ENCODE measurements at places on chromosomes 5 and 9. TPM values are rescaled to one million over a fixed set of nuclear protein-coding genes. Genes with fewer than 3 reads are reported as not detected.
A peak's percentile ranks its signal among the peaks of the same experiment; 100 is the strongest.

DNA sequence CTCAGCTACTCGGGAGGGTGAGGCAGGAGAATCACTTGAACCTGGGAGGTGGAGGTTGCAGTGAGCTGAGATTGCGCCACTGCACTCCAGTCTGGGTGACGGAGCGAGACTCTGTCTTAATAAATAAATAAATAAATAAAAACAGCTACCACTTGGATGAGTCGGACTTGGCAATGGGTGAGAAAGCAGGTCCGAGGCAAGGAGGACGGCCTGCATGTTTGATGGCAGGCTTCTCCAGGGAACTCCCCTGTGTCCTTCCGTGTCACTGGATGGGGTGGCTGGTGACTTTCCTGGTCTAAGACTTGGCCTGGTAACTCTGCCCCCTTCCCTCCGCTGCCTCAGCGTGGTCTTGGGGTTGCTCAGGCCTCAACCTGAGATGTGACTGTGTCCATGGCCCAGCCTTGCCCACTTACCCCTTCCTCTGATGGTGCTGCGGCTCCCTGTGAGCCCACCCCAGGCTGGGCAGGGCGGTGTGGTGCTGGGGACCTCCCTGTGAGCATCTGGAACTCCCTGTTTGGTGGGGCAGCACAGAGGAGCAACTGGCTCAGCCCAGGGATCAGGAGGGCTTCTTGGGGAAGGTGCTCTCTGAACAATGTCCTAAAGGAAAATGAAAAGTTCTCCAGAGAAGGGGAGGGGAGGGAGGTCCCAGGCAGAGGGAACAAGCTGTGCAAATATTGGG is 62.5 kb upstream of the PSD2 start:
- H3K36me3 ChIP-seq = no peaks in the 10 kb centered on the region
- H3K4me1 ChIP-seq = no peaks in the 10 kb centered on the region
- H3K27me3 ChIP-seq = no peaks in the 10 kb centered on the region

- no peaks in the 10 kb centered on the region for H3K27me3 ChIP-seq
- H3K36me3 ChIP-seq = no peaks in the 10 kb centered on the region
- no peaks in the 10 kb centered on the region for H3K4me1 ChIP-seq
These were observed 1363.5 kb downstream of the EFNA5 start for GRCh38 chr5:106307265-106307664.

DNA sequence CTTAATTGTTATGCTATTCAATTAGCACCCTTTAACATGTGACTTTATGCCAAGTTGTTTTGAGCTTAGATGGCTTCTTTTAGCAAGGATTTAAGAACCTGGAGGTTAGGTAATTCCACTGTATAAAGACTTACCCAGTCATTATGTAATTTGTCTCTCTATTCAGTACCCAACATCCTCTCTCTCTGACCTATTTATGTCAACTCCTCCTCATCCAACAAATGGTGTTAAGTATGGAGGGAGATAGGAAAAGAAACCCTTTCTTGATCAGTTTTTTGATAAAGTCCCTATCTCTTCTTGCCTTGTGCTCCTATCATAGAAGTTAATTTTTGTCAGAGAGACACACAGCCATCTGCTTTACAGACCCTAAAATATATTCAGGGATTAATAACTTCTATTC is 181.2 kb upstream of the GPR151 start:
- H3K27ac ChIP-seq = no peak overlapping the region
- no peak for DNase-seq
- no peaks in the 10 kb centered on the region for H3K4me1 ChIP-seq
- H3K4me3 ChIP-seq = no peak overlapping the region
- H3K27me3 ChIP-seq = no peaks in the 10 kb centered on the region
- no peaks in the 10 kb centered on the region for H3K36me3 ChIP-seq

DNA sequence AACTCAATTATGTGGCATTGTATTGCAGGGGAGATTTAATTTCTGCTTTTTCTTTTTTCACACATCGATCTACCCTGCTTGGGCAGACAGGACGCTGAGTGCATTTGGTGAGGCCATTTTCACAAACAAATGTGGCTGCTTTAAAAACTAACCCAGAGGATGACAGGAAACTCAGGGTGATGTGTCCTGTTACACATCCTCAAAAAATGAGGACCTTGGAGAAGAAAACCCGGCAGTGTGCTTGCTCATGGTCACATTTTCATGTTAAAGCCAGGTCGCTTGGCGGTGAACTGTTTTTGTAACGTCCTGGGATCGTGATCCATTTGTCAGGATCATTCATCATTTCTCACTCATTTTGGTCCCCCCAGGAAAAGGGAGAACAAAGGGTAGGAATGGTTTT is 478.3 kb upstream of the ADAMTS16 start:
- no peak overlapping the region for H3K27ac ChIP-seq
- no peaks in the 10 kb centered on the region for H3K4me1 ChIP-seq
- H3K36me3 ChIP-seq = no peaks in the 10 kb centered on the region
- DNase-seq = no peak
- H3K4me3 ChIP-seq = no peak overlapping the region

DNA sequence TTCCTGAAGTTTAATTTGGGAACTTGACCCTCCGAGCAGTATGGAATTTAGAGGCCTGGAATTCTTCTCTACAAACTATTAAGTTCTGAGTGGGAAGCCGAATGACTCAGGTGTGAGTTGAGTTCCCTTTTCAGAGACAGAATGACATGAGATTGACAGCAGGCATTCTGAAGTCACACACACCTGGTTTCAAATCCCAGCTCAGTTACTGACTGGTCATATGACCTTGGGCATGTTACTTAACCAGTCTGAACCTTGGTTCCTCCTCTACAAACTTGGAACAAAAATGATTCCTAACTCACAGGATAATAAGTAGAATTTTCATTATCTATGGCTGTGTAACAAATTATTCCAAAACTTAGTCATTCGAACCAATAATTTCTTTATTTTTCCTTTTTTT is 45.5 kb upstream of the GPBP1 start:
- no peak overlapping the region for H3K4me3 ChIP-seq
- no peak overlapping the region for H3K27ac ChIP-seq
- no peak for DNase-seq
- no peaks in the 10 kb centered on the region for H3K36me3 ChIP-seq
- H3K4me1 ChIP-seq = no peaks in the 10 kb centered on the region
- no peaks in the 10 kb centered on the region for H3K27me3 ChIP-seq

- no peak overlapping the region for H3K27ac ChIP-seq
- no peak for DNase-seq
- peaks cover 15% of the 10 kb centered on the region for H3K4me1 ChIP-seq
- no peaks in the 10 kb centered on the region for H3K36me3 ChIP-seq
- H3K27me3 ChIP-seq = no peaks in the 10 kb centered on the region
- H3K4me3 ChIP-seq = no peak overlapping the region
These were observed 17.4 kb upstream of the LARP1 start for GRCh38 chr5:154737667-154738320.

DNA sequence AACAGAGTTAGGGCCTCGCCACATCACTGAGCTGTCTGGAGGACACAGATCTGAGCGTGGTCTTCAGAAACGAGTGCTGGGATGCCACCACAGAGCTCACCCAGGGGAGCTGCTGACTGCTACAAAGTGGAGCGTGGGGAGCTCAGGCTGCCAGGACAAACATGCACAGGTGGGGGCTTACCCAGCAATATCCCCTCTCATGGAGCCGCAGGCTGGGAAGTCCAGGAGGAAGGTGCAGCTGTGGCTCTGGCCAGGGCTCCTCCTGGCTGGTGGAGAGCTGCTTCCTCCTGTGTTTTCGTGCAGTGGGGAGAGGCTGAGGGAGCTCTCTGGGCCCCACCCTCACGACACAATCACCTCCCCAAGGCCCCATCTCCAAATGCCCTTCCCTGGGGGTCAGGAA is 368.6 kb upstream of the IRX4 start:
- no peak for DNase-seq
- no peak overlapping the region for H3K4me3 ChIP-seq
- no peaks in the 10 kb centered on the region for H3K27me3 ChIP-seq

- no peaks in the 10 kb centered on the region for H3K36me3 ChIP-seq
- no peak overlapping the region for H3K4me3 ChIP-seq
- H3K4me1 ChIP-seq = peaks cover 16% of the 10 kb centered on the region
- H3K27ac ChIP-seq = no peak overlapping the region
- no peak for DNase-seq
These were observed 2.5 kb downstream of the NHP2 start for GRCh38 chr5:178150977-178151734.

- DNase-seq = no peak
- H3K36me3 ChIP-seq = no peaks in the 10 kb centered on the region
- H3K27me3 ChIP-seq = no peaks in the 10 kb centered on the region
- H3K4me1 ChIP-seq = no peaks in the 10 kb centered on the region
These were observed 96.9 kb upstream of the FCN2 start for GRCh38 chr9:134783699-134784039.

- H3K4me3 ChIP-seq = no peak overlapping the region
- H3K4me1 ChIP-seq = peaks cover 5% of the 10 kb centered on the region
- H3K36me3 ChIP-seq = no peaks in the 10 kb centered on the region
- no peak for DNase-seq
- H3K27me3 ChIP-seq = no peaks in the 10 kb centered on the region
These were observed 9.3 kb upstream of the RNF145 start for GRCh38 chr5:159218595-159219023.

DNA sequence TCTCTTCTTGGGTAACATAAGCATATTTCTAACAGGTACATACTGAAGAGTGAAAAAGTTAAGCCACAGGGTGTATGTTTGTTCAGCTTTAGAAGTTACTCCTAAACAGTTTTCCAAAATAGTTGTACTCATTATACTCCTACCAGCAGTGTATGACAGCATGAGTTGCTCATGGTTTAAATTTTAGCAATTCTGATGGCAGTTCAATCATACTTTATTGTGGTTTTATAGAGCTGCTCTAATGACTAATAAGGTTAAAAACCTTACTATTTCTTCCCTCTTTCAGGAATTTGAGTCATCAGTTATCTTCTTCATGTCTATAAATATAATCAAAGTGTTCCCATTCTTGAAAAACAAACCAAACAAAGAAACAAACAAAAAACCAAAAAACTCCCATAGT is 81.5 kb downstream of the CAAP1 start:
- no peak overlapping the region for H3K27ac ChIP-seq
- no peaks in the 10 kb centered on the region for H3K4me1 ChIP-seq
- H3K27me3 ChIP-seq = no peaks in the 10 kb centered on the region
- no peak for DNase-seq

- no peak for DNase-seq
- H3K27me3 ChIP-seq = no peaks in the 10 kb centered on the region
- no peak overlapping the region for H3K27ac ChIP-seq
These were observed 299.7 kb downstream of the CWC27 start for GRCh38 chr5:65068410-65068809.

- H3K27ac ChIP-seq = no peak overlapping the region
- peak; percentile 7 for DNase-seq
- H3K27me3 ChIP-seq = no peaks in the 10 kb centered on the region
- no peaks in the 10 kb centered on the region for H3K36me3 ChIP-seq
- no peak overlapping the region for H3K4me3 ChIP-seq
- no peaks in the 10 kb centered on the region for H3K4me1 ChIP-seq
These were observed 627.9 kb upstream of the RORB start for GRCh38 chr9:73869264-73869663.

DNA sequence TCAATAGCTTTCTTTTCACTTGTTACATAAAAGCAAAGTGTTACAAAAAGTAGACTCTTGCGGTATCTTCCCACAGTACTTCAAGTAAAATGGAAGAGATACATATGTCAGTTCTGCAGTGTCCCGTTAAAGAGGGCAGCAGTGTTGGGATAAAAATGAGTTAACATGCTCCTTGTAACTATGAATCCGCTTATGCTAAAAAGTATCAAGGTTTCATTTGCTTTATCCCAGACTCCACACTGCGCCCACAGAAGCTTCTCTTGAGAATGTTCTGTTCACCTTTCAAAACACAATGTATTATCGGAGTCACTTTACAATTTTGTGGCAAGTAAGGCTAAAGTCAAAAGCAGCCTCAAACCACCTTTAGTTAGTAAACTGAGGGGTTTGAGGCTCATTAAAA is 790 bp downstream of the PTAR1 start:
- no peak for DNase-seq
- peak overlapping the region; percentile 81 for H3K4me3 ChIP-seq
- H3K4me1 ChIP-seq = peaks cover 21% of the 10 kb centered on the region
- H3K36me3 ChIP-seq = no peaks in the 10 kb centered on the region
- no peaks in the 10 kb centered on the region for H3K27me3 ChIP-seq
- H3K27ac ChIP-seq = peak overlapping the region; percentile 98

DNA sequence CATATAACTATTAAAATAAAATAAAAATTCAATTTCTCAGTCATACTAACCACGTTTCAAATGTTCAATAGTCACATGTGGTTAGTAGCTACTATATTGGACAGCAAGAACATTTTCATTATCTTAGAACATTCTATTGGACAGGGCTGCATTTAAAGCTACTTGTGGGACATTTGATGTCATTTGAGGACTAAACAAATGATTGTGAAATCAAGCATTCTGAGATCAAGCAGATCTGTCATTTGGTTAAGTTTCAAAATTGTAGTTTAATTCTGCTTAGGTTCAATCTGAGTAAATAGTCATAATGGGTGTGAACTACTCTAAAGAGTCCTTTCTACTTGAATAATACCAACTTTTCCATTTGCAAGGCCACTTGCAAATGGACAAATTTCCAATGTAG is 226.9 kb upstream of the C9orf72 start:
- H3K4me3 ChIP-seq = no peak overlapping the region
- H3K4me1 ChIP-seq = no peaks in the 10 kb centered on the region
- DNase-seq = no peak
- no peaks in the 10 kb centered on the region for H3K27me3 ChIP-seq
- H3K36me3 ChIP-seq = no peaks in the 10 kb centered on the region

DNA sequence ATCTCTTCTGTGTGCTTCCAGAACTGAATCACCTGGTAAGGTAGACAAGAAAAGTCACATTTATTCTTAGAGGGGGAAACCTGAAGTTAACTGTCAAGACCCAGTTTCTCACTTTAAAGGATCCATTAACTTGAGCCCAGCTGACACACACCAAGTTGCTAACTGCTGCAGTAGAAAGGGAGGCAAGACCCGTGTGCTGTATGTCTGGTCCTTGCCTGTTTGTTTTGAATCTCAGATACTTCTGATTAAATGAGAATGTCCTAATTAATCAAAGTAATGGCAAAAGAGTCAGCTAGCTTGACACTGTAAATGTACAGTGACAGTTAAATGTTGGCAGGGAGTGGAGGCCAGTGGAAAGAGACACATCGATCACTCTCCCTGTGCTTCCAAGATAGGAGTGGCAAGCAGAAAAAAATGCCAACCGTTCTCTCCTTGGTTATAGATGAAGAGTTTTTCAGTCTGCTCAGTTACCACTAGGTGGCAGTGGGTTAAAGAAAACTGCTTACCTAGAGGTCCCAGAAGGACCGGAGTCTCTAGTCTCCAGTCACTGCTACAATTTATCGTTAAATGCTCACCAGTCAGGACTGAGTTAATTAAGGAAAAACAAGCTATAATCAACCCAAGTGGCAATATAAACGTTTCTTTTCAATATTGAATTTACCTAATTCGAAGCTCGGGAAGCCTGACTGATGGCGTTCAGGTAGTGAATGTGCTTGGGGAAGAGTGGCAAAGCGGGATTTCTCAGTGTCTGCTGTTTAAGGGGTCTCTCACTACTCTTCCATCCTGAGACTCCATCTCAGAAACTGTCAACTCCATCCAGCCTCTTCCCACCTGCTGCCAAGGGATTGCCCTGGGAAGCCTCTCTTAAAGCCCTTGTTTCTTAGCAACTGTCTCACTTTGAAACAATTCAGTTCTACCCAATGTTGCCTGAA is 18.4 kb downstream of the LSM11 start:
- DNase-seq = peak; percentile 8
- H3K4me1 ChIP-seq = peaks cover 3% of the 10 kb centered on the region
- H3K27me3 ChIP-seq = no peaks in the 10 kb centered on the region
- no peak overlapping the region for H3K4me3 ChIP-seq
- H3K27ac ChIP-seq = no peak overlapping the region

The LRRC14B gene
- total RNA-seq = not detected

The P4HA2 gene
- 25.5 TPM for total RNA-seq

The DIPK1B gene
- 12.3 TPM for total RNA-seq

The PIP5KL1 gene
- not detected for total RNA-seq

The FNIP1 gene
- total RNA-seq = 41.9 TPM

The FKTN gene
- total RNA-seq = 14.1 TPM

The DAB2IP gene
- 84.2 TPM for total RNA-seq

The CREBRF gene
- 31.4 TPM for total RNA-seq

The CDKN2B gene
- total RNA-seq = 201 TPM

Data from transverse colon (tissue), 4 donors.